GM04503 (cell line): ENCODE measurements at places on chromosomes 16 and 17.

GRCh38 chr16:55944377-55944802 is 69.2 kb upstream of the CES5A start:
- no peak for DNase-seq

- DNase-seq: no peak
These were observed 164.6 kb downstream of the RPTOR start for GRCh38 chr17:80709090-80709695.

DNA sequence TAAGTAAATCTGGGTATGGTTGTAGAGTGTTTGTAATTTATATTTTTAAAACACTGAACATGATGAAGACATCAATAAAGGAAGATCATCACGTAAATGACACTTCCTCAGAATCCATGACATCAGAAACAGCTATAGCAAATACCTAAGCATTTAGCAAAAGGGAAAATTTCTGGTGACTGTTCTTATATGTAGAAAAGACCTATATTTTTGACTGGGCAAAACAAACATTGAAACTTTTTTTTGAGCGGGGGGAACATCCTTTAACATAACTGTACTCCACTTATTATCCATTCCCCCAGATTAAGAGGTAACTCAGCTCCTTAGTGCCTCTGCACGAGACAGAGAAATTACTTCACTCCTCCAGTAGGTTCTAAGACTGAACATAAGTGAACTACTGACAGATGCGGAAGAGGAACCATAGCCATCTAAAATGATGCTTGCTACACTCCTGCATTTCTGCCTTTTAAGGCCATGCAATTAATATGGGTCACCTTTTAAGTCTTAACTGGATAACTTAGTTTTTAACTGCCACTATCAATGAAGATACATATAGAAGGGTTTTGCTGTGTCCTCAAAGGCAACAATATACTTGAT is 9.4 kb downstream of the CRYBA1 start:
- no peak for DNase-seq

DNA sequence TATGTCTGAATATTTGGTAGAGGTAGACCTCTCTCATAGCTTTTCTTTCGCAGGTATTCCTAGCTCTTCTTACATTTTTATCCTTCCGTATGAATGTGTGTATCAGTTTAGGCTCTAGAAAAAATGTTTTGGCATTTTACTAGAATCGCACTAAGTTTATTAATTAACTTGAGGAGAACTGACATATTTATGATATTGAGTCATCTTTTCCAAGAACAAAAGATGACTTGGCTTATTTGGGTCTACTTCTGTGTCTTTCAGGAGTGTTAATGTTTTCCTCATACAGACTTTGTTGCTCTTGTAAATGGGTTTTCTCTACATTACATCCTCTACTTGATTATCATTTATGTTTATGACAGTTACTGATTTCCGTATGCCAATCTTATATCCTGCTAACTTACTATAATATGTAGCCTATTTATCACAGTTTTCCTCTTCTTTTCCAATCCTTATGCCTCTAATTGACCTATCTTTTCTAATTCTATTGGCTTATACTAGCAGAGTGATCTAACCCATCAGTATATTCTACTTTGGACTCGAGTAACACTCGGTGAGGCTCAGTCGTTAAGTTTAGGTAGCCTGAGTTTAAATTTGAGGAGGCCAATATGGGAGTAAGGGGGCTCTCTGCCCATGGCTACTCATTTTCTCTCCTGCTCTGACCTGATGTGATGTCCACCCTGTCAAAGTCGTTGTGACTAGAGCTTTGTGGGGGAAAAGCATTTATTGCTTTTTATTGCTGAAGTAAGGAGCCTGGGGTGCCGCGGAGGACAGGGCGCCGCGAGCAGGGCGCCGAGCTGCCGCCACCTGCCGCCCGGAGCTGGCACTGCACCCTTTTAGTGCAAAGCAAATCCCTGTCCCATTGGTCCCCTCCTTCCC is 20.0 kb downstream of the ST6GALNAC1 start:
- peak; percentile 32 for DNase-seq

DNA sequence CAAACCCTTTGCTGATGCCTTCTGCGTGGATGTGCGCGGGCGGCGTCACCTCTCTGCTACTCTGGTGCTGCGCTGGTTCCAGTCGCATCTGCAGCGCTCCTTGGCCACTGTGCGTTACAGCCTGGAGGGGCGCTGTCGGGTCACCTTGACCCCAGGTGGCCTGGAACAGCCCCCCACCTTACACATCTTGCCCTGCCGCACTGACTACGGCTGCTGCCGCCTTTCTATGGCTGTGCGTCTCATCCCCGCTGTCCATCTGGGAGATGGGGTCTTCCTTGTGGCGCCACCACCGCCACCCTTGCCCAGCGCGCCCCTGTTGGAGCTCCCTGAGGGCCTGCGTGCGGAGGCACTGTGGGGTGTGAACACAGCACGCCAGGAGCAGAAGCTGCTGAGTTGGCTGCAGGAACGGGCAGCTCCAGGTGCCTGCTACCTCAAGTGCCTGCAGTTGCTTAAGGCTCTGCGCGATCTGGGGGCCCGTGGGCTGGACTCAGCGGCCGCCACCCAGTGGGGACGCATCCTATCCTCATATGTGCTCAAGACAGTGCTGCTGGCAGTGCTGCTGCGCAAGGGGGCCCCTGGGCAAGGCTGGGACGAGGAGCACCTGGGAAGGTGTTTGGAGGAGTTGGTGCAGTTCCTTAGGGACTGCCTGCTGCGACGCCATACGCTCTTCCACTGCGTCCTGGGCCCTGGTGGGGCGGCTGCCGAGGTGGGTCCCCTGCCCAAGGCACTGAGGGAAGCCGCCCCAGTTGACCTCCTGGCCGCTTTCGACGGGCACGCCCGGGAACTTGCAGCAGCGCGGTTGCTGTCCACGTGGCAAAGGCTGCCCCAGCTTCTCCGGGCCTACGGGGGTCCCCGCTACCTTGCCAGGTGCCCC is 1.6 kb downstream of the ITPRIPL2 start:
- DNase-seq: no peak

- no peak for DNase-seq
These were observed 591.7 kb downstream of the MAF start for GRCh38 chr16:79008869-79009179.

- no peak for DNase-seq
These were observed 32.1 kb upstream of the SREBF1 start for GRCh38 chr17:17868641-17869522.

GRCh38 chr17:65593092-65593854 is 31.8 kb upstream of the AXIN2 start:
- DNase-seq: no peak

DNA sequence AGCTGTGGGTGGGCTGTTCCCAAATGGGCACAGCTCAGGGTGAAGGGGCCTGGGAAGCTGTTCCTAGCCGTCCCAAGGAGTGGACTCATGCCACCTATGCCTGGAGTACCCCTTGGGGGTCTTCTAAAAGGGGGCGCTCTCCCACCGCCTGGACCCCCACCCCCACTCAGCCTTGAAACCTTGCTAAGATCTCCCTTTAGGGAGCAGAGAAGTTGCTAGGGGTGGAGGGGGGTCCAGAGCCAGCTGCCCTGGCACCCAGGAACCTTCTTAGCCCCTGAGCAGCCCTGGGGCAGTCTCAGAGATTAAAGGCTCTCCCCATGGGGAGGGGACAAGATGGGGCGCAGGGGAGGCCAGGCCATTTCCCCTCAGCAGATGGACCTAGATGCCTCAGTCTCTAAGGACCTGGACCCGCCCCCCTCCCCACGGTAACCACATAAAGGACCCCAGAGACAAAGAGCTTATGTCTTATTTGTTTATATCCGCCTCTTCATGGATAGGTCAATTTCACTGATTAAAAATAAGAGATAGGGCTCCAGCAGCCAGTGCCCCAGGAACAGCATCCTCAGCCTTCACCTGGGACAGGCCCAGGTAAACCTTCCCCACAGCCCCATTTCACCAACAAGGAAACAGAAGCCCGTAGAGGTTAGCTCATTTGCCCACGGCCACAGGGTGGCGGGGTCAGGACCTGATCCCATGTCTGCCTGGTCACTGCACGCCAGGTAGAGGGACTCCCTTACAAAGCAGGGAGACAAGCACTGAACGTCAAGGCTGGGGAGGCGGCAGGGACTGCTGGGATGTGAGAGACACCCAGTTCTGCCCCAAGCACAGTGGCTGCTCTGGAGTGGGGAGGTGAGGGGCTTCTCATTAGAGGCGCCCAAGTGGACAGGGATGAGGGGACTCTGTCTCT is 3.4 kb downstream of the MTSS2 start:
- DNase-seq: no peak

DNA sequence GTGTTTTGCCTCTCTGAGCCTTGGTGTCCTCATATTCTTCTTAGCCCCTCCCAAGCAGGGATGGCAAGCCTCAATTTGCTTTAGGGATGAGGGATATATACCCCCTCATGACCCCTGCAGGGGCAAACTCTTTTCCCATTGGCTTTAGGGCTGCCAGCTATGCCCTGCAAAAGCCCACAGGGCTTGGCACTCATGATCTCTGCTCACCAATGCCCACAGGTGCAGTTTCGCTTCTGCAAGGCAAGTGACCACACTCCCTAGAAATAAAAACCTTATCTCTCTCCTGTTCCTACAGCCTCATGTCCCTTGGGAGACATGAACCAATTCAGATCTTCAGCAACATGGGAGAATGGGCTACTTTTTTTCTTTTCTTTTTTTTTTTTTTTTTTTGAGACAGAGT is 8.8 kb downstream of the BEAN1 start:
- no peak for DNase-seq

DNA sequence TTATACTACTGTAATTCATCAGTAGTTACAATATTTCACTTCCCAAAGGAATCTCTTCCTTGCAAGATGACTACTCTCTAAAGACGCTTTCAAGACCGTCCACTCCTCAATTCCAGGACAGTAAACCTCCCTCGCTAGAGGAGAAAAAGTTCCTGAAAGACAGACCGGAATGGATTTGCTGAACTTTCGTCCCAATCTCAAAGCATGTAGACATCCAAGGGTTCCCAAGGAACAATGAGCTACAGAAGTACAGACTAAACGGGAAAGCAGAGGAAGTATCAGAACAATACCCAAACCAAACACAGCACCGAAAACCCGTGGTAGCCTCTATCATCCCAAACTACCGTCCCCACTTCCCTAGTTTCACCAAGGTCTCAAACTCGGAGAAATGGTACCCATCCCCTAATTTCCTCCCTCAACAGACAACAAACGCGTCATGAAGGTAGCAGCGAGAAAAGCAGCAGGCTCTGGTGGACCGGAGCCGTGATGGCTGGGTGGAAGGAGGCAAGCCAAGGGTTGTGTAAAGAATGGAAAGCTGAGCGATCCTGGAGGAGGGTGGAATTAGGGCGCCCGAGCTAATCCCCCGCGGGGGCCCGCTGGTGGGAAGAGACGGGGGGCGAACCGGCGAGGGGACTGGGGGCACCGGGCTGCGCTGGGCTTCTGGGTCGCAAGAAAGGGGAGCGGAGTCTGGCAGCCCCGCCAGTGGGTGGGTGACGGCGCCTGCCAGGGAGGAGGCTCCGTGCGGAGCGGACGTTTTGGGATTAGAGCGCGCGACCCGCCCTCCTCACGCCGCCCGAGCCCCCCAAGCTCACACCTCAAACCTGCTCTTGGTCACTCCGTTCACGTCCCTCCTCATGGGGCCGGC is 647 bp downstream of the FBXL20 start:
- DNase-seq: no peak

GRCh38 chr17:64638552-64639203 is 23.4 kb downstream of the SMURF2 start:
- no peak for DNase-seq
